ENCODE measurements at places on chromosomes 5 and 9. TPM values are rescaled to one million over a fixed set of nuclear protein-coding genes. Genes with fewer than 3 reads are reported as not detected.

GRCh38 chr9:98551511-98552286 lies 157.0 kb downstream of the GABBR2 start:
- H3K27ac ChIP-seq = no peak overlapping the region
- no peaks in the 10 kb centered on the region for H3K4me1 ChIP-seq
- H3K27me3 ChIP-seq = no peaks in the 10 kb centered on the region
- no peaks in the 10 kb centered on the region for H3K36me3 ChIP-seq
- no peak overlapping the region for H3K4me3 ChIP-seq

PROB1 gene
- total RNA-seq = 0.89 TPM

DNA sequence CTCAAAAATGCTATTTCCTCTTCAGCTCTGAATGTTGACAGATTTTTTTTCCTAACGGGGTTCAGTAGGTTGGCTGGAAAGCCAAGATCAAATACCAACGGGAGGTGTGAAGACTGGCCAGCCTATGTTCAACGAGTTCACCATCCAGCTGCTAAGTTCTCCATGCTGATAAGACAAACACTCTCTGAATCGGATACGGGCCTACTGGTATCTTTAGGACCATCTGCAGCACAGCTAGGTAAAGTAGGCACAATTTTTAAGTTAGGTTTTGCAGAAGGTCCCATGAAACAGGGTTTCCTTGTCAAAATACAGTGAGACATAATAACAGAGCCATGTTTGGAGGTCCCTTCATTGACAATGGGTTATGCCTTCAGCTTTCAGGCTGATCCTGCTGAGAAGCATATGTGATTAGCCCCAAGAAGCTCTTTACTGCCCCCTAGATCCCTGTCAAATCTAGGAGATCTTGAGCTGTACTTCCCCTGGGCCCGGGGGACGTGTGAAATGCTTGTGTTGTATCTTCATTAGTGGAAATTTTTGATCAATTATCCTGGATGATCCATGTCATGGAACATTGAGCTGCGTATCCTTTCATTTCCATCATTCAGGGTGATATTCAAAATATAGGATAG lies 60.6 kb downstream of the PGM5 start:
- no peak overlapping the region for H3K27ac ChIP-seq
- DNase-seq = no peak
- H3K36me3 ChIP-seq = no peaks in the 10 kb centered on the region
- no peaks in the 10 kb centered on the region for H3K4me1 ChIP-seq
- H3K4me3 ChIP-seq = no peak overlapping the region

- no peaks in the 10 kb centered on the region for H3K27me3 ChIP-seq
- H3K4me3 ChIP-seq = no peak overlapping the region
- H3K27ac ChIP-seq = no peak overlapping the region
- H3K4me1 ChIP-seq = peaks cover 10% of the 10 kb centered on the region
- no peaks in the 10 kb centered on the region for H3K36me3 ChIP-seq
Observed at GRCh38 chr9:22088053-22088716, 79.1 kb upstream of the CDKN2B start.

GRCh38 chr5:16005225-16005624 lies 174.4 kb downstream of the MARCHF11 start:
- H3K27ac ChIP-seq = no peak overlapping the region
- H3K4me1 ChIP-seq = no peaks in the 10 kb centered on the region
- no peaks in the 10 kb centered on the region for H3K36me3 ChIP-seq
- no peak overlapping the region for H3K4me3 ChIP-seq
- H3K27me3 ChIP-seq = no peaks in the 10 kb centered on the region

GRCh38 chr5:10485142-10485795 lies 43.6 kb downstream of the ROPN1L start:
- H3K4me3 ChIP-seq = no peak overlapping the region
- no peaks in the 10 kb centered on the region for H3K36me3 ChIP-seq
- H3K4me1 ChIP-seq = peaks cover 16% of the 10 kb centered on the region
- peak; percentile 86 for DNase-seq
- H3K27me3 ChIP-seq = no peaks in the 10 kb centered on the region

PDE6A gene
- total RNA-seq = not detected

PCDHAC1 gene
- not detected for total RNA-seq

ROR2 gene
- 6.1 TPM for total RNA-seq

GFPT2 gene
- total RNA-seq = 3.5 TPM

DNA sequence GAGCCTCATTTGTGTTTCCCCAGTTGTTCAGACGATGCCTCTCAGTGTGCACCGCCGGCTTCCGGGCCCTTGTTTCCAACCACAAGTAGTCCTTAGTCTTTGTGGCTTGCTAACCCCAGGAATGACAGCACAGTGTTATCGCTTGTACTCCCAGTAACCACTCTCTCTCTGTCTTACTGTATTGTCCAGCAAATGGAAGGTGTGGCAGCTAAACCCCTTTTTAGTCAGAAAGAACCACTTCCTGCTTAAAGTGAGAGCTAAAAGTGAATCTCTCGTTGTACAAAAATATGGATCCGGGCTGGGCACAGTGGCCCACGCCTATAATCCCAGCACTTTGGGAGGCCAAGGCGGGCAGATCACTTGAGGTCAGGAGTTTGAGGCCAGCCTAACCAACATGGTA lies 61.3 kb downstream of the ENC1 start:
- H3K27me3 ChIP-seq = no peaks in the 10 kb centered on the region
- H3K4me3 ChIP-seq = no peak overlapping the region
- H3K4me1 ChIP-seq = peaks cover 33% of the 10 kb centered on the region
- DNase-seq = peak; percentile 54
- no peak overlapping the region for H3K27ac ChIP-seq

DNA sequence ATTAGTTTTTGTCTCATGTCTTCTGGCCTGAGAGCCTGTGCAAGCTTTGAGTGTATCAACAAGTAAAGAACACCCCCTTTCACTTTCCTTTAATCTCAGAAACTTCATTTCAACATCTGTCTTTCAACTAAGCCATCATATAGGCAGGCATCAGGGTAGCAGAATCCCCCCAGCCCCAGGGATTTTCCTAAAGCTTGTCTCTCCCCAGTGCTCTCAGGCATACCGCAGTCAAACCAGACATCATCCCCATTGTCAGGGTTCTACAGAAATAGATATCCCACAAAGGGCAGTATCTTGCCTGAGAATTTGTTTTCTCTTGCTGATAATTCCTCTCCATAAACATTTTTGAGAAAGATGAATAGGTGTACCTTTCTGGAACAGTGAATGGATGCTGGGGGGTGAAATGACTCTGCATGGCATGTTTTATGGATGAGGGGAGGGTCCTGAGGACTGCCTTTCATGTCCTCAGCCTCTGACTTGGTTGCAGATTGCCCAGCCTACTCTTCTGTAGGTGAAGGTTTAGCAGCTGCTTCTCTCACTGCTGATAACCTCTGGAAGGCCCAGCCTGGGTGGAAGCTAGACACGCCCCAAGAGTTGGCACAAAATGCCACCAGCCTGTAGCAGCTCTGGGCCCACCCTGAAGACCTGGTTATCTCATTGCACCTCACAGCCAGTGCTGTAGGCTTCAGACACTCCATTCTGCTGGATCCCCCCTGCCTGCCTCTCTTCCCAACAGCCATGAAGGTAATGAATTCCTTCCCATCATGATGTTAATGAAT lies 20.5 kb upstream of the SHB start:
- H3K4me1 ChIP-seq = no peaks in the 10 kb centered on the region
- H3K36me3 ChIP-seq = no peaks in the 10 kb centered on the region
- no peak overlapping the region for H3K4me3 ChIP-seq
- H3K27ac ChIP-seq = no peak overlapping the region
- DNase-seq = no peak

DNA sequence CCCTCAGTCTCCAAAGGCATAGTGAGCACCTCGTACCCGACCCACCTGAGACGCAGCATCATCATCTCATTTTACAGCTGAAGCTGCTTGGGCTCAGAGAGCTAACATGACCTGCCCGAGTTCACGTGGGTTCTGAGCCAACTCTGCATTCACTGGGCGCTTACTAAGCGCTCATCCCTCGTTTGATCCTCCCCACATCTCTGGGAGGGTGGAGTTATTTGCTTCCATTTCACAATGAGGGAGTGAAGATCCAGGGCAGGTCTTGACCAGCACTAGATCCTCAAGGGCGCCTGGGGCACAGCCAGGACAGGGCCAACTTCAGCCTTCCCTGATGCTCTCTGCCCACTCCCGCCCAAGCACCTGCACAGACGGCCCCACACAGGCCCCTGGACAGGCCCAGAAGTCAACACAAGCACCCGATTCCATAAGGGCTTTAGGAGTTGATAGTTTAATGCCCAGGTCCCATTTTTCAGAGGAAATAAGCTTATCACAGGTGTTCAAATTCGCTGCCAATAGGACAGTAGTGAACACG lies 80.8 kb downstream of the HRH2 start:
- H3K4me3 ChIP-seq = no peak overlapping the region
- peaks cover 25% of the 10 kb centered on the region for H3K27me3 ChIP-seq
- no peaks in the 10 kb centered on the region for H3K4me1 ChIP-seq
- H3K27ac ChIP-seq = no peak overlapping the region
- no peak for DNase-seq
- H3K36me3 ChIP-seq = no peaks in the 10 kb centered on the region

MYOZ3 gene
- total RNA-seq = not detected

HTR1A gene
- total RNA-seq = not detected

SPATA31D3 gene
- total RNA-seq = not detected

DNA sequence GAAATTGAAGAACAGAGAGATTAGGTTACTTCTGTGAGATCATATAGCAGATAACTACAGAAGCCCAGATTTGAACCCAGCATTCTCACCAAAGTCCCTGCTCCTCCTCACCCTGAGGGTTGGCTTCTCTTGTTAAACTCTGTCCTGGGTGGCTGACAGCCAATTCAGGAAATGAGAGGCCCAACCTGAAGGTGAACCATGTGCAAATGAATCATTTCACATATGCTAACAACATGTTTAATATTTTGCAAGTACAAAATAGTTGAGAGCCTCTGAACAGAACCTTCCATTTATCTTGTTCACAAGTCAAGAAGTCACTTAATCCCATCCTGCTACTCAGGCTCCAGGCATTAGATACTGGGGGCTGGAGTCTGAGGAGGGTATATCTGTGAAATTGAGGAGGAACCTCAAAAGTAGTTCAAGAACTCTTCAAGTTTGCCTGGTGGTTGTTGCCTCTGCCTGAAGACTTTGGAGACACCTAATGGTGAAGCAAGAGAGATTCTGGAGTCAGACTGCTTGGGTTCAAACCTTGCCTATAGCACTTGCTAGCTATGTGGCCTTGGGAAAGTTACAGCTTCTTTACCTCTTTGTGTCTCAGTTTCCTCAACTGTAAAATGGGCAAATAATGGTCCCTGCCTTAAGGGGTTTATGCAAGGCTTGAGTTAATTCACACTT lies 564.0 kb downstream of the PSAT1 start:
- no peaks in the 10 kb centered on the region for H3K4me1 ChIP-seq
- no peak overlapping the region for H3K4me3 ChIP-seq
- DNase-seq = no peak
- H3K36me3 ChIP-seq = no peaks in the 10 kb centered on the region

DNA sequence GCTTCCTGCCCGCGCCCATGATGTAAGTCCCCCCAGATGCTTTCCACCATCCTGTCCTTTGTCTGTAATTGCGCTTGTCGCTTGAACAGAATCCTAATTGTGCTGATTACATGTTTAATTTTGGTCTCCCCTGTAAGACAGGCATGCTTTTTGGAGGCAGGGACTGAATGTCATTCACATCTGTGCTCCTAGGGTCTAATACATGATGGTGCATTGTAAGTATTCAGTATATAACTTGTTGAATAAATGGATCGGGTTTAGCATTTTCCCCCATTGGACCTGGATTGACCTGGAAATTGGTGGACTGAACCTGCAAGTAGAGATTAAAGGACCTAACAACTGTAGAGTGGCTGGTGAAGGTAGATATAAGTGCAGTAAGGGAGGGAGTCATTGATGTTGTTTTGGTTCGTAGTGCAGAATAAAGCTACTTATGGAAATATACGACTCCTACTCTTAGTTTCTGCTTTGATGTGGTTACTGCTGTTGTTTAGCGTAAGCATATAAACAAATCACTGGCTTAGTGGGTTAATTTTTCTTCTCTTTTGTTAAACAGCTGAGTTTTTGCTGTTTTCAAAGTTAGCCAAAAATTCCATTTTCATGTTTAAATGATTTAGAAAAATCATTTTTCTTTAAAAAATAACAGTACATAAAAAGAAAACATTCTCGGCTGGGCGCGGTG lies 57.3 kb downstream of the TRIO start:
- no peaks in the 10 kb centered on the region for H3K36me3 ChIP-seq
- no peak for DNase-seq
- H3K4me3 ChIP-seq = no peak overlapping the region
- no peak overlapping the region for H3K27ac ChIP-seq

TRPM6 gene
- total RNA-seq = 1.1 TPM

GRCh38 chr5:6493681-6494454 lies 45.2 kb downstream of the UBE2QL1 start:
- H3K27ac ChIP-seq = peak overlapping the region; percentile 36
- H3K4me3 ChIP-seq = no peak overlapping the region

DNA sequence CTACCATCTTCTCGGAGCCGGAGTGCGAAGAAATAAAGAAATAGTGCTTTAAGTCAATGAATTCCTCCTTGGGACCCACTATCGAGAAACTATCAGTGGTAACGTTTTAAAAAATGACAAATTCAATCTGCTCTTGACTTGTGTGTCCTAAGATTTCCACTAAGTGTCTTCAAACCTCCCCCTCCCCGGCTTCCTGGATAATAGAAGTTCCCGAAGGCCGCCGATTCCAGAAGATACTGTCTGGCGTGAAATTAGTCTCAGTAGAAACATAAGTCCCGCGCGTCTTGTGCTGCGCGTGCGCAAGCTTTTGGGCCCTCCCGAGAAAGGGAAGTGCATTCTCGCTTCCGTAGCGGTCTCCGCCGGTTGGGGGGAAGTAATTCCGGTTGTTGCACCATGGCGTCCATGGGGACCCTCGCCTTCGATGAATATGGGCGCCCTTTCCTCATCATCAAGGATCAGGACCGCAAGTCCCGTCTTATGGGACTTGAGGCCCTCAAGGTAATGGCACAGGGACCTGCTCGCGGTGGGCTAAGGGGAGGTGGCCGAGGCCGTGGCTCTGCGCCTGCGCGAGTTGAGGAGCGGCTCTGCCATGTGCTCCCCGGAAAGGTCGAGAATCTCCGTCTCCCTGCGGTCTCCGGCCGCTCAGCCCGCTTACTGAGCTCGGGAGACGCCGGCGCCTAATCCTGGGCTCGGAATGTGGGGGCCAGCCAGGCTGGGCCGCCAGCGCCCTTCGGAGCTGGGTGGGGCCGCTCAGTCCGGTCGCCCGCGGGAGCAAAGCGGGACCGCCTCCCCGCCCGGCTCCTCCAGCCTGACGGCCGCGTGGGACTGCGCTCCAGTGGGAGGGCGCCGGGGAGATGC lies at the start of gene CCT5:
Gene CCT5 (plus strand): TSS at position 333 of the 858 bp plus-strand sequence. CDS start 61 bp downstream, at position 394.
- H3K27me3 ChIP-seq = no peaks in the 10 kb centered on the region
- H3K4me3 ChIP-seq = peak within 1 kb of the TSS; percentile 95
- peaks cover 16% of the 10 kb centered on the region for H3K36me3 ChIP-seq
- DNase-seq = peak; percentile 98
- peak within 1 kb of the TSS; percentile 94 for H3K27ac ChIP-seq
- peaks cover 33% of the 10 kb centered on the region for H3K4me1 ChIP-seq

GRCh38 chr9:69181908-69182353 lies 7.9 kb downstream of the TJP2 start:
- no peaks in the 10 kb centered on the region for H3K27me3 ChIP-seq
- peaks cover 6% of the 10 kb centered on the region for H3K36me3 ChIP-seq
- H3K27ac ChIP-seq = no peak overlapping the region
- H3K4me1 ChIP-seq = peaks cover 96% of the 10 kb centered on the region

RNF183 gene
- total RNA-seq = 1.8 TPM

RETREG1 gene
- total RNA-seq = 50.7 TPM

MAN2A1 gene
- total RNA-seq = 136 TPM

Measured in stomach (tissue), 19 donors.